ENCODE measurements at places on chromosomes 1 and 21.

- DNase-seq = no peak
Observed at GRCh38 chr1:160351629-160352028, 8.4 kb downstream of the NCSTN start.

DNA sequence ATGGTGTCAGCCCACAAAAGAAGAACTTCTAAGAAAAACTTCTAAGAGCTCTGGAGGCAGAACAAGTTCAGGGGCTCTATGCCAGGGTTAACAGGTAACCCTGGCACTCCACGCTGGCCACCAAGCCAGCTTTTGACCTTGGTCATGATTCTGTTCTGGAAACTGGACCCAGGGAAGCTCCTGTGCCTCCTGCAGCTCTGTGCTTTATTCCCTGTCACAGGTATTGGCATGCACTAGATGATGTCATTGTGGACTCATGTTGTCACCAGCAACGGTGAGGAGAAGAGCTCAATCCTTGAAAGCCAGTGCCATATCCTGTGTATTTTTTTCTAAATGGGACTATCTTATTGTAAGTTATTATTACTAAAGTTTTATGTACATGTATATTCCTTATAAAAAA is 56.7 kb upstream of the GCLM start:
- DNase-seq = no peak

DNA sequence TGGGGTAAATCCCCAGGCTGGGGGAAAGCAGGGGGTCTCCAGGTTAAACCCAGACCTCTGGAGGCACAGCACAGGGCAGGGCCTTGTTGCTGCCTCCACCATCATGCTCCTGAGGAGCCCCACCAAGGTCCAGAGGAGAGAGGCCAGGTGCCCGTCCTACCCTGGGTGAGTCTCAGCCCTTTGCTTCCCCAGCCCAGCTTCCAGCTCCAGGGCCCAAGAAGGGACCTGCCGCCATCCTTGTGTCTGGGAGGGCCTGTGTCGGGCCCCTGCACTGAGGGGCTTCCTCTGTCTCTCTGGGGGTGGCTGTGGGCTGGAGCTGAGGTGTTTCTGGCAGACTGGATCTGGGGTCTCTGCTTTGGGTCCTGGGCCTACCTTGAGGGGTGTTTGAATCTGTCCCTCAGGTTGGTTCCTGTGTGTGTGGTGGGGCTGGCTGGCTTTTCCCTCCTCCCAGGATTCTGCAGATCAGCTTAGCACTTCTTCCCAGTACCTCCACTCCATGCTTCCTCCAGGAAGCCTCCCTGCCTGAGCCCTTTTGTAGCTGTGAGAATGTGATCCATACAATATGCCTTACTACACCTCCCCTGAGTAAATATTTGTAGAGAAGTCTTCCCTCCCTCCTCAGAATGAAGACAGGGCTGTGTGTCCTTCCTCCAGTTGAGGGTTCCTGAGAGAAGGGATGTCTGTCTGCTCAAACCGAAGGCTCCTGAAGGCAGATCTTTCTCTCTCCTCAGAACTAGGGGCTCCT is 6.2 kb downstream of the GPR3 start:
- no peak for DNase-seq

GRCh38 chr1:228861832-228862180 is 126.5 kb downstream of the RHOU start:
- no peak for DNase-seq

GRCh38 chr1:219185486-219186117 is 11.9 kb downstream of the LYPLAL1 start:
- DNase-seq = no peak

GRCh38 chr1:181485287-181486097 is 2.2 kb downstream of the CACNA1E start:
- no peak for DNase-seq

- no peak for DNase-seq
Observed at GRCh38 chr1:93628681-93629080, 53.0 kb downstream of the BCAR3 start.
